ENCODE measurements at places on chromosomes 16 and 17.

GRCh38 chr16:17845031-17845430 is 374.3 kb upstream of the XYLT1 start:
- DNase-seq: no peak

GRCh38 chr17:46952115-46952514 is 26.9 kb downstream of the RPRML start:
- no peak for DNase-seq

DNA sequence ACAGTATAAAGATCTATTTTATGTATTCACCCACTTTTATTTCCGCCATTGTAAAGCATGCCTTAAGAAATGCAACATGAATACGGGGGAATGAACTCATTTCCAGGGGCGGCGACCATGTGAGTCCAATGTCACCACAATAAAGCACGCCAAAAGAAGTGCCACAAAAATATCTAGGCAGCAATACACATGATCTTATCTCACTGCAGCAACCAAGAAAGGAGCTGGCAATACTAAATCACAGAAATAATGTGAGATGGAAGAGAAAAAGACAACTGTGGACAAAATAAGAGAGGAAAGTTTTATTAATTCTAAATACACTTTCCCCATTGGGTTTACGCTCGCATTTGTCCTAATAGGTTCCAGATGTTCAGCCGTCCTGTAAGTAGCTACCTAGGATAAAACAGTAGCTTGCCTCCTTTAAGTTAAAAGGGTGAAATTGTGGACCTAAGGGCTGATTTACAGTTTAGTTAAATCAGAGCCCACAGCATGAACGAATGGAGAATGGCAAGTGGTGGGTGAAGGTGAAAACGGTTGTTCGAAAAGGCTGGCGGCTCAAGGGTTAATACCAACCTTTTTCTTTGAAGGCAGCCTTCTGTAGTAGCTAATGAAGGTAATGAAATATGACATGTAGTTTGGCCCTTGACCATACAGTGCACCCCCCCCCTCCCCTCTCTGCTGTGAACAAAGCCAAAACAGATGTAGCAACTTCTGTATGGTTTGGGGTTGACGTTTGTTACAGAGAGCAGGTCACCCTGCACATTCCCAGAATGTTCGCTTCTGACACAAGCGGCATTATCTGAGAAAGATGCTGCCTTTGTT is 504.2 kb upstream of the PSMD7 start:
- DNase-seq: no peak

- DNase-seq: no peak
Measured at GRCh38 chr16:149024-149660, 3.3 kb upstream of the HBZ start.

DNA sequence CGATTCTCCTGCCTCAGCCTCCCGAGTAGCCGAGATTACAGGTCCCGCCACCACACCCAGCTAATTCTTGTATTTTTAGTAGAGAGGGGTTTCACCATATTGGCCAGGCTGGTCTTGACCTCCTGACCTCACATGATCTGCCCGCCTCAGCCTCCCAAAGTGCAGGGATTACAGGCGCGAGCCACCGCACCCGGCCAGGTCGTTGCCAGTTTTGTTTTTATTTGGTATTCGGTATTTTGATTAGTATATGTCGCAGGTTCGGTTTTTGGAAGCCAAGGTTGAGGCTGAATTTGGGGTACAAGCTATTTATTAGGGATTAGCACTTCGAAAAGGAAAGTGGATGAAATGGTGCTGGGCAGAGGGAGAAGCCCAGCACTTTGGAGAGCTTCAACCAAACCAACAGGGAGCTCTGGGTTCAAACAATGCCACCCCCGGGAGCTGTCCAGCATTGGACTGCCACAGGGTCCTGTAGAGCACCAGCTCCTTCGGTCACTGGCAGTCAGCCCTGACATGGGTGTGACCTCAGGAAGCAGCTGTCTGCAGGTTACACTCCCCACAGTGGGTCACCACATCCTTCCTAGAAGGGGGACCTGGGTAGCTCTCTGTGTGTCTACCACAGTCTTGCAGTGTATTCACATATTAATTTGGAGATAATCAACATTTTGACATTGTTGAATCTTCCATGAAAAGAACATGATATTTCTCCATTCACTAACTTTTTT is 1.5 kb upstream of the CLEC10A start:
- peak; percentile 33 for DNase-seq

GRCh38 chr17:82823004-82823403 is 16.8 kb downstream of the ZNF750 start:
- no peak for DNase-seq

GRCh38 chr17:4584101-4584916 is at the start of gene SMTNL2:
TSS of gene SMTNL2 (plus strand) at chr17:4584529. CDS start at chr17:4584606, 77 bp downstream.
- peak; percentile 24 for DNase-seq

- no peak for DNase-seq
Measured at GRCh38 chr17:6571452-6571781, 15.1 kb upstream of the PITPNM3 start.

GRCh38 chr17:37399265-37399803 is 7.3 kb downstream of the ACACA start:
- no peak for DNase-seq

- peak; percentile 78 for DNase-seq
Measured at GRCh38 chr17:42819939-42820535, 4.0 kb downstream of the BECN1 start.

GRCh38 chr17:39929646-39930407 is 2.3 kb downstream of the LRRC3C start:
- DNase-seq: no peak

GRCh38 chr17:81337476-81337879 is 42.4 kb upstream of the SLC38A10 start:
- DNase-seq: no peak

DNA sequence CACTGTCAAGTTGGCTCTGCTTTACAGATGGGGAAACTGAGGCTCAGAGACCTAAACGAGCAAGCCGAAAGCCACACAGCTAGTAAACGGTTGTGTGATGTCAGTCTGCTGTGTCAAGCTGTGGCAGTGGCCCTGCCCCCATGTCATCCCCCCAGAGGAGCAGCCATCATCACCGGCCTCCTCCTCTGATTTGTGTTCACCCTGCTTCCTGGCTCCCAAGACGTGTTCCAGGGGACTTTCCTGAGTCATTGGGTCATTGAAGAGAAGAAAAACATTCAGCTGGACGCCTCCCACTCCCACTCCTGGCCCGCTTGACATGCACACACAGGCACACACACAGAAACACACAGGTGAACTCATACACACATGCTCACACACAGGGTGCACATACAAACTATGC is 54.0 kb upstream of the CIBAR2 start:
- no peak for DNase-seq

- no peak for DNase-seq
Measured at GRCh38 chr16:80606221-80606766, 65.5 kb downstream of the DYNLRB2 start.
